ENCODE measurements at places on chromosomes 5 and 9.

DNA sequence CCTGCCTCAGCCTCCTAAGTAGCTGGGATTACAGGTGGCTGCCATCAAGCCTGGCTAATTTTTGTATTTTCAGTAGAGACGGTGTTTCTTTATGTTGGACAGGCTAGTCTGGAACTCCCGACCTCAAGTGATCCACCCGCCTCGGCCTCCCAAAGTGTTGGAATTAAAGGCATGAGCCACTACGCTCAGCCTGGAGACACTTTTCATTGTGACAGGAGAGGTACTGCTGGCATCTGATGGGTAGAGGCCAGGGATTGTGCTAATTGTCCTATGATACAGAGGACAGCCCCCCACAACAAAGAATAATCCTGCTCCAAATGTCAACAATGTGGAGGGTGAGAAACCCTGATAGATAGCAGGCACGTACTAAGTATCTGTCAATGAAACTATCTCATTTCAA lies 91.3 kb upstream of the SLC25A48 start:
- DNase-seq, result no peak

DNA sequence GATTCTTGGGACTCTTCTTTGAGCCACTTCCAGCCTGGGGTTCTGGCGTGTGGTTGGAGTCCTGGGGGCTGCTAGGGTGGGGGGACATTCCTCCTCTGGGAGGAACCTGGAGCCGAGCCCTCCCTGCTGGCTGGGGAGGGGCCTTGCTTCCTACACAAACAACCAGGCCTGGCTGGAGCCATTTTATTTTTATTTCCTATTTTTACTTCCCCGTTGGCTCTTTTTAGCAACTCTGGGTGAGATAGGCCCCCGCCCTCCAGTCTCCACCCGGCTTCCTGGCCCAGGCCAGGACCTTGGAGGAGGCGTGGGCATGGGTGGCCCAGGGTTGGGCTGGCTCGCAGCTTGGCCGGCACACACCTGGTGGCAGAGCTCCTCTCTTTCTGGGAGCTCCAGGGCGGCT lies 15.1 kb downstream of the RXRA start:
- DNase-seq, result no peak

DNA sequence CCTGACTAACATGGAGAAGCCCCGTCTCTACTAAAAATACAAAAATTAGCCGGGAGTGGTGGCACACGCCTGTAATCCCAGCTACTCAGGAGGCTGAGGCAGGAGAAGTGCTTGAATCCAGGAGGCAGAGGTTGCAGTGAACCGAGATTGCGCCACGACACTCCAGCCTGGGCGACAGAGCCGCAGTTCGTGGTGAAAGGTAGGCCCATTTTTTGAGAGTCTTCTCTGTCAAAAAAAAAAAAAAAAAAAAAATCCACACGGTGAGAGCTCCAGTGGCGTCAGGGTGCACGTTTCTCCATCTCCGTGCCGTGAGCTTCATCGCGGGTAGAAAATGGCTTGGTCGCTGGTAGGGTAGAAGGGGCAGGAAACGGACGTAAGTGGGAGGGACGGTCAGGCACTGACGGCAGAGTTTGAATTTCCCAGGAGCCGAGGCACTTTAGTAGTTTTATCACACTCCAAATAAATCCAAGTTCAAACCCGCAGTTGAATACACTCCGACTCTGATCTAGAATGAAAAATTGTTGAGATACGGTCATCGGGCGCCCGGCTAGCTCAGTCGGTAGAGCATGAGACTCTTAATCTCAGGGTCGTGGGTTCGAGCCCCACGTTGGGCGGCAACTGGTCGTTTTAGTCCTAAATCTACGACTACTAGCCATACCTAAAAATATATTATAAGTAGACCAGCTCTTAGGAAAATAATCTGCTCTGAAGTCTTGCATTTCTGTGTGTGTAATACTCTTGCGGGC lies 2.4 kb upstream of the TRIM7 start:
- DNase-seq, result no peak

GRCh38 chr9:88161144-88161543 lies 22.9 kb upstream of the SPATA31C2 start:
- DNase-seq, result peak; percentile 49

- peak; percentile 73 for DNase-seq
Measured at GRCh38 chr9:101705135-101705661, 33.2 kb downstream of the GRIN3A start.

DNA sequence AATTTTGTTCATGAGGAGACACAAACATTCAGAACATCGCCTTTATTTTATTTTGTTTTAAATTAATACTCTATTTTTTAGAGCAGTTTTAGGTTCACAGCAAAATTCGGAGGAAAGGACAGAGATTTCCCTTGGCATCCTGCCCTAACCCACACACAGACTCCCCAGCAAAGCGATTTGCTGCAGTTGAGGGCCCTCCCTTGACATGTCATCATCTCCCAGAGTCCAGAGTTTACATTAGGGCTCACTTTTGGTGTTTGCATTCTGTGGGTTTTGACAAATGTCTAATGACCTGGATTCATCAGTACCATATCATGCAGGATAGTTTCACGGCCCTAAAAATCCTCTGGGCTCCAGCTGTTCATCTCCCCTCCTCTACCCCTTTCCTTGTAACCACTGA lies 33.6 kb upstream of the COL5A1 start:
- no peak for DNase-seq

- no peak for DNase-seq
Measured at GRCh38 chr5:142720641-142721271, 34.9 kb upstream of the FGF1 start.

- no peak for DNase-seq
Measured at GRCh38 chr5:123116757-123117156, 27.7 kb downstream of the PRDM6 start.

DNA sequence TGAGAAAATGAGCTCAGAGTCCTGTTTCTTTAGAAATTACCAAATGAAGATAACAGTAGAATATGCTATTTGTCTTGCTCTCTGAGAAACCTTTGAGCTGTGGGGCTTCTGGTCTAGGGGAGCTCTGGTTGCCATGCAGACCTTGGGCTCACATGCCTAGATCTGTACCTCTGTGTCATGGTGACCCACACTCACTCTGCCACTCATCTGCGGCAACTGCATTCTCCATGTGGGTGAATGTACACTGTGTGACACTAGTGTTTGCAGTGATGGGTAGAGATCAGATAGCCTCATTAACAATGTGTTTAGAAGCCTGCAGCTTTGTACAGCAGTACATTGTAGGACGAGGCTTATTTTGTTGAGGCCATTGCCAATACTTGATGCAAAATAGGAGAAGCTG lies 521.2 kb downstream of the CHSY3 start:
- no peak for DNase-seq

- DNase-seq, result no peak
Measured at GRCh38 chr5:170651604-170652277, 131.8 kb upstream of the GABRP start.

GRCh38 chr5:126971455-126972031 lies 58.8 kb downstream of the MARCHF3 start:
- no peak for DNase-seq

DNA sequence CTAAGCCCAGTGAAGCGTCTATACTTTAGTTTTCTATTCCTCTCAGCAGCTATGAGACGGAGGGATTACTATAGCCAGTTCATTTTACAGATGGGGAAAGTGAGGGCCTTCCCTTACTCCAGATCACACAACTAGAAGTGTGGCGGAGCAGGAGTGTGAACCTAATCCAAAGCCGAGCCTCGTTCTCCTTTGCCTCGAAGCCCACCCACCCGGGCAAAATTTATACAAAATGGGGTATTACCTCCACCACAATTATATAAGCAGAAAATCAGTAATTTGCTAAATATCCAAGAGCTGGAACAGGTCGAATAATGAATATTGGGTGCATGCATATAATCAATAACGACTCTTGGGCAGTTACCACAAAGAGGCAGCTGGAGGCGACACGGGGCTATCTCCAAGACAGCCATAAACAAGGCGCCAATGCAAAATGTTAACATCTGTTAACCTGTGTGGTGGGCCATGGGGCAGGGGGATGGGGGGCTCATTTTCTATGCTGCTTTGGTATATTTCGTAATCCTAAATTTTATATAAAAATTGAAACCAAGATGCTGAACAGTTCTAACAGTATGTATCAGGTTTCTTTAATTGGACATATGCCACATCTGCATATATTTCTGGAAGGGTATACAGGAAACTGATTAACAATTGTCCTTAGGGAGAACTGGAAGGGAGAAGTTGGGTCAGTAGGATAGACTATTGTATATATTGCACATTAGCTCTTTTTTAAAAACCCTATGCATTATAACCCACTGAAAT lies 1.2 kb upstream of the RNF44 start:
- no peak for DNase-seq

DNA sequence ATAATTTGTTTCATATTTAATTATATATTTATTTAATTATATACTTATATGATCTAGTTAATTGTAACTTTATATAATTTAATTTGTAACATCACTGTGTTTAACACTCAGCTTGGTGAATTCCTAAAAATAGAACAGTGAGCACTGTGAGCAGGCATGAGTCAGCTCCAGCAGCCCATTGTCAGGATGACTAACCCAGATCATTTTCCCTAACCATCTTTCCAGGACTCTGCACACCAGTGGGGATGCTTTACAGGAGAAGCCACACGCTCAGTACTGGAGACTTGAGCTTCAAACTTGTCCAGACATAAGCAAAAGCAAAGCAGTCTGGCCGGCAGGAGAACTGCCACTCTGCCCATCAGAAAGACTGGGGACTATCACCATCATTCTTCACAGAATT lies 446.2 kb upstream of the TRPC7 start:
- no peak for DNase-seq

GRCh38 chr9:35869621-35870216 lies 482 bp downstream of the OR13J1 start:
- no peak for DNase-seq

GRCh38 chr5:132012371-132013005 lies 1.0 kb upstream of the ACSL6 start:
- DNase-seq, result no peak

- DNase-seq, result no peak
Measured at GRCh38 chr5:115758356-115758755, 58.1 kb downstream of the CDO1 start.

DNA sequence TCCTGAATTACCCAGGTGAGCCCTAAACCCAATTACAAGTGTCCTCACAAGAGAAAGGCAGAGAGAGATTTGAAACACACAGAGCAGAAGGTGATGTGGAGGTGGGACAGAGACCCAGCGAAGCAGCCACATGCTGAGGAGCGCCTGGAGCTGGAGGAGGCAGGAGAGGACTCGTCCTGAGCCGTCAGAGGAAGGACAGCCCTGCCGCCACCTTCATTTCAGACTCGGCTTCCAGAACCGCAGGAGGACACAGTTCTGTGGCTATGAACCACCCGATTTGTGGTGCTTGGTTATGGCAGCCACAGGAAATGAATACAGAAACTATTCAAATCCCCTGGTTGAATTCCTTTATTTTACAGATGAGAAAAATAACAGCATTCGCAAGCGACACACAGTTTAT lies 16.4 kb upstream of the FBP1 start:
- DNase-seq, result no peak

- DNase-seq, result no peak
Measured at GRCh38 chr5:179727106-179727505, 5.5 kb upstream of the MAML1 start.

- no peak for DNase-seq
Measured at GRCh38 chr5:10420932-10421331, 20.7 kb upstream of the ROPN1L start.

- DNase-seq, result no peak
Measured at GRCh38 chr5:82265047-82265446, 13.1 kb downstream of the RPS23 start.

Data from NCI-H524 treated with DMSO at 0.1 percent for 48 hours (cell line).